ENCODE measurements at places on chromosomes 7 and 10. TPM values are rescaled to one million over a fixed set of nuclear protein-coding genes. Genes with fewer than 3 reads are reported as not detected.

PANK1 gene
- polyA plus RNA-seq, result 0.96 TPM

SH2D4B gene
- polyA plus RNA-seq, result 0.10 TPM

PRRT4 gene
- polyA plus RNA-seq, result 0.14 TPM

TMEM140 gene
- 7.0 TPM for polyA plus RNA-seq

SLC13A1 gene
- polyA plus RNA-seq, result not detected

PNLIPRP2 gene
- 0.07 TPM for polyA plus RNA-seq

P4HA1 gene
- polyA plus RNA-seq, result 5.3 TPM

SLC13A4 gene
- not detected for polyA plus RNA-seq

KNDC1 gene
- polyA plus RNA-seq, result 0.43 TPM

Measured in spleen (tissue), 13 donors.